Aorta (tissue), 5 donors: ENCODE measurements at places on chromosomes 5 and 9.

GRCh38 chr9:4224181-4224580 is 75.7 kb downstream of the GLIS3 start:
- DNase-seq, result no peak

DNA sequence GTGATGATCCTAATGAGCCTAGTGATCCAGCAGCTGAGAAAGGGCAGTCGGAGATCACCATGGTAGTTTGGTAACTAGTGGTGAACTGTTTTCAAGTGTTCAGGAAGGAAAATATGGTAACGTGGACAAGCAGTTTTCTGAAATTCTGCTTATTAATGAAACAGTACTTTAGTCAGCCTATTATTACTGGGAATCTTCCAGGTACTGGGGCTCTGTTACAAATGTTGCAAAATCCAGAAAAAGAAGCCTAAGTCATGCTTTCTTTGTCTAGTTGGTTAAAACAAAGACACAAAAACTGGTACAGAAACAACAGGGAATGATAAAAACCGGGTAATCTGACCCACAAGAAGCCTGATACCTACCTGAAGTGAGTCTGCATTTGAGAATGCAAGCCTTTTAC is 18.2 kb downstream of the TTC23L start:
- DNase-seq, result no peak

DNA sequence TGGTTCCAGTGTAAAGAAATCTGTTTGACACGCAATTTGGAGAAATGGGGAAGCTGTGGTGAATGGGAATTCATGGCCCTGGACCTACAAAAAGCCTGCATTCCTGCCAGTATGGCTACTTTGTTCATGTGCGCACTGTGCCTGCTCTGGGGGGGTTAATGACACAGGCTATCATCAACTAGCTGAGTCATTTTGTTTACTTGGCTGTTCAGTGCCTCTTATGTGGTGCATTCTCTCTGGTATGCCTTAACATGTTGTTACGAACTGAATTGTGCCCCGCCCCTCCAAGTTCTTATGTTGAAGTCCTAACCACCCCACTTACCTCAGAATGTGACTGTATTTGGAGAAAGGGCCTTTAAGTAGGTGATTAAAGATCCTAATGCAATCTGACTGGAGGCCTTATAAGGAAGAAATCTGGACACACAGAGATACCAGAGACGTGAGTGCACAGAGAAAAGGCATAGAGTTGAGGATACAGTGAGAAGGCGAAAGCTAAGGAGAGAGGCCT is 20.4 kb upstream of the UBAP1 start:
- DNase-seq, result no peak

DNA sequence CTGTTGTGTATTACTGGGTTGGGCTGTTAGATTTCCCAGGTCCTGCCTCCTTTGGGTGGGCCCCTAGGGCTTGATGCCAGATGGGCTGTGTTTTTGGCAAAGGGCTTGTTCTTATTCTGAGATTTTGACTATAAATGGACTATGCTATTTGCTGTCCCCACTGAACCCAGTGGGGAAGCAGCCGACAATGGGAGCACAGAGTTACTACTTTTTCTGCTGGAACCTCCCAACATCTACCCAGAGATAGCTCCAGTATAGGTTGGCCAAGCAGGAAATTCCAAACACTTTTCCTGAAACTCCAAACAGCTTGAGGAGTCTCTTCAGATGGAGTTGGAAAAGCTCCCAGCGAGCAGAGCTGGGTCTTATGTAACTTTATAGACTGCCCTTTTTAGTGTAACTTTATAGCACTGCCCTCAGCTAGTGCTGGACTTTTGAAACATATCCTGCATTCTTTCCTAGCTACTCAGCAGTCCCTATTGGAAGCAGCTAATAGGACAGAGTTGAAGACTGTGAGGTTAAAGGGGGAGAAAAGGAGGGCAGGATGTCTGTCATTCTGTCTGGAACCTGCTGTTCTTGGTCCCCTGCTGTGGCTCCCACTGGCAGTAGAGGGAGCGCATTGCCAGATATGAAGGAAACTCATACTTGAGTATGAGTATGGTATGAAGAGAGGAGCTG is 21.0 kb downstream of the RUSC2 start:
- peak; percentile 91 for DNase-seq

GRCh38 chr5:122062205-122062604 is 15.9 kb downstream of the LOX start:
- no peak for DNase-seq

- peak; percentile 55 for DNase-seq
Measured at GRCh38 chr9:134320868-134321471, 5.3 kb upstream of the RXRA start.

DNA sequence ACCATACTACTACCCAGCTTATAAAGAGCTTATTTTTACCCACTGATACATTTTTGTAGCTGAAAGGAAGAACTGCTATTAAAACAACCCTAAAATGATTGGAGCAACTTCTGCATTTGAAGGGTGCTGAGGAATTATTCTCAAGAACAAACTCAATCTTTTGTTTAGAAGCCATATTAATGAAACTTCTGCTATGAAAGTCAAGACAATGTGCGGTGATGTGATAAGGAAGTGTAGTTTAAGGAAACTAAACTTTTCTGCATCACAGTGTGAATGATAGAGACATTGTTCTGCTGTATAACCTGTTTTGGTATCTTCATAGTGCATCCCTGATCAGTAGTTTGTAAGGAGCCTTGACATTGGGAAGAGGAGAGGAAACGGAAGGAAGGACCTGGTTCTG is 408.5 kb downstream of the TMEM38B start:
- DNase-seq, result no peak

- no peak for DNase-seq
Measured at GRCh38 chr5:111595425-111595824, 83.1 kb upstream of the STARD4 start.

- no peak for DNase-seq
Measured at GRCh38 chr9:95030920-95031642, 286.4 kb downstream of the FANCC start.

DNA sequence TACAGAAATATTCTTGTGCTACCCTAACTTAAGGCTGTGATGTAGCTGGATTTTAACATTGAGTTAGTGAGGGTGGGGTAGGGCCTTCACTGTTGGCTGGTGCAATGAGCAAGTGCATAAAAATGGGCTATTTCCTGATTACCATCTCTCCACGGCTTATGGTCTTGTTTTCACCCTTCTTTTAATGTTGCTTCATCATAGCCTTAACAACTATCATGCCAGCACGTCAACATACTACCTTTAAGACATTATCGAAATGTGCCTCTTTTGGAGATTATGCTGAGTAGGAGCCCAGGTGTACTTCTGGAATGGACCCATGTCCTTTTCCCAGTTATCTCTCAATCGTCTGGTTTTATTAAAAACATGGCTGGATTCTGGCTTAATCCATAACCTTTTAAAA is 350.9 kb upstream of the ACTBL2 start:
- DNase-seq, result no peak

- DNase-seq, result no peak
Measured at GRCh38 chr5:68740226-68740910, 353.4 kb upstream of the SLC30A5 start.

DNA sequence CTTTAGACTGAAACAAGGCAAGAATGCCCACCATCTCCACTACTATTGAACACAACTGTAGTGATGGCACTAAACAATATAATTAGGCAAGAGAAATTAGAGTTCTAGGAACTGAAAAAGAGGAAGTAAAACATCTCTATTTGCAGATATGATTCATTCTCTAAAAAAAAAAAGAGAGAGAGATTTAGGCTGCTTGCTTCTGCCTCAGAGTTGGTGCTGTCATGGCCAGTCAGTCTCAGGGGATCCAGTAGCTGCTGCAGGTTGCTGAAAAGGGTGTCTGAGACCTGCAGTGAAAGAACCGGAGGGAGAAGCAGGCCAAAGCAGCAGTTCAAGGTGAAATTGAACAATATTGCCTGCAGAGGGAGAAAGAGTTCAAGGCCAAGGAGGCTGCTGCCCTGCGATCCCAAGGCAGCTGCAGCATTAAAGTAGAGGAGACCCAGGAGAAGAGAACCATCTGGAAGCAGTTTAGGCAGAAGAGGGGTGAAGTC is 72.5 kb downstream of the AP3B1 start:
- DNase-seq, result no peak

DNA sequence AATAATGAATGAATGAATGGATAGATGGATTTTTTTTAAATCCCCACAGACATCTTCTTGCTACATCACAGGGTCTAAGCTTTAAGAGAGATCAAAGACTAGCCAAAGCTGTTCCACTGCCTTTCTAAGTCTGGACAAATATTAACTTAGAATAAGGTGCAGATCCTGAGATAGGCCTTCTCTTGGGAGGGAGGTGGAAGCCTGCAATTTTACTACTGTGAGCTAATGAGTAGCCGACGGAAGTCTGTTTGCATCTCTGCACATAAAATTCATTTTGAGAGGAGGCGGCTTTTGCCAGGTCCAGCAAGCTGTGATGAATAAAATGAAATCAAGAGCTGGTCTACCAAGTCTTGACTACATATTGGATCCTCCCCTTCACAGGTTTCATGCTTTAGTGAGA is 484.9 kb downstream of the TMEM38B start:
- no peak for DNase-seq

GRCh38 chr5:102961671-102962070 is 158.3 kb downstream of the GIN1 start:
- no peak for DNase-seq

- no peak for DNase-seq
Measured at GRCh38 chr9:124302921-124303320, 45.2 kb downstream of the NEK6 start.

DNA sequence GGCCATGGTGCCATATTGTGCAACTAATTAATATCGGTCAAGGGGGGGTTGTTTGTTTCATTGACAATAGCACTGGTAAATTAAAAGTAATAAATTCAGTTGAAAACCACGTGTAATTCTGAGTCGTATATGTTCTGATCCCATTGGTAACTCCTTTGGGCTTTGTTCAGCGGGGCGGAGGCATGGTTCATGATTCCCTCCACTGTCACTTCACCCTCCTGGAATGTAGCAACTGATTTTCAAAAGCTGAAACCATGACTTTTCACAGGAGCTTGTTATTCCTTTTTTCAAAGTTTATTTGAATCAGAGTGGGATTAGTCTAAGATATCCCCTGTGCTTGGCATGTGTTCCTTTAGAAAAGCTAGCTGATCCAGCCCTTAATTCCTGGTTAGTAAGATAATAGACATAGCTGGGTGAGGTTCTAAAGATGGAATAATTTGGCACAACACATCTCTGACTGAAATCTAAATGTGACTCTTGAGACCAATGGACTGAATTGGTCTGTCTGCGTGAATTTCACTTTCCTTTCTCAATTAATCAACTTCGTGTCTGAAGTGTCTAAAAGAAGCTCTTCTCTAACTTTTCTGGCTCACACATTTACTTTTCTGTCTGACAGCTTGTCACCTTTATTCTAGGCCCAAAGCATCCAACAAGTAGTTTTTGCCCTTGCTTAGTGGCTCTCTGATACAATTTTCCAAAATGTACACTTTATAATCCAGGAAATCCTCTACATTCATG is 185.7 kb upstream of the VCAN start:
- DNase-seq, result no peak

- no peak for DNase-seq
Measured at GRCh38 chr5:56037531-56038010, 42.8 kb upstream of the IL6ST start.

GRCh38 chr9:16258708-16259107 is 611.8 kb downstream of the BNC2 start:
- no peak for DNase-seq

- DNase-seq, result no peak
Measured at GRCh38 chr5:152366716-152367115, 38.4 kb downstream of the NMUR2 start.

DNA sequence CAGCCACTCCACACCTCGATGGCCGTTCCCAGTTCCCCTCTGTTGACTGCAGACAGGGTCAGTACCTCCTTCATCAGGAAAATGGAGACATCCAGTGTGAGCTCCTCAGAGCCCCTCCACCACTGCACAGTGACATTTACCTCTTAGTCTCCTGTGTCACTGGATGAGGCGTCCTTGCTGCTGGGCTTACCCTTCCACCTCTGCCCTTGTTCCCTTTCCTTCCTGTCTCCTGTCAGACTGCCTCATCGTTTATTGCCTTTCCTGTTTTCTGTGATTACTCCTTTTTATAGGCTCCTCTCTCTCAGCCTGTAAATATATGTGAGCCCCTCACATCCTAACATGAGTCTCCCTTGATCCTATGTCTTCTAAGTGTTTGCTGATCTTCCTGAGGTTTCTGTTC is 23.2 kb upstream of the SPTAN1 start:
- DNase-seq, result no peak

GRCh38 chr5:84378420-84378819 is 6.3 kb downstream of the EDIL3 start:
- DNase-seq, result no peak

DNA sequence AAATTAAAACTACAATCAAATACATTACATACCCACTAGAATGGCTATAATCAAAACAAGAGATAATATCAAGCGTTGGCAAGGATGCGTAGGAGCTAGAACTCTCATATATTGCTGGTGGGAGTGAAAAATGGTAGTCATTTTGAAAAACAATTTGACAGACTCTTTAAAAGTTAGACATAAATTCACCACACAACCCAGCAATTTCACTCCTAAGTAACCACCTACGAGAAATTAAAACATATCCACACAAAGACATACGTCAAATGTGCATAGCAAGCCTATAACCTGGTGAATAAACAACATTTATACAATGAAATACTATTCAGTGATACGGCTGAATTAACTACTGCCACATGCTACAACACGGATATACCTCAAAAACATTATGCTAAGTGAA is 44.7 kb downstream of the GKAP1 start:
- no peak for DNase-seq

DNA sequence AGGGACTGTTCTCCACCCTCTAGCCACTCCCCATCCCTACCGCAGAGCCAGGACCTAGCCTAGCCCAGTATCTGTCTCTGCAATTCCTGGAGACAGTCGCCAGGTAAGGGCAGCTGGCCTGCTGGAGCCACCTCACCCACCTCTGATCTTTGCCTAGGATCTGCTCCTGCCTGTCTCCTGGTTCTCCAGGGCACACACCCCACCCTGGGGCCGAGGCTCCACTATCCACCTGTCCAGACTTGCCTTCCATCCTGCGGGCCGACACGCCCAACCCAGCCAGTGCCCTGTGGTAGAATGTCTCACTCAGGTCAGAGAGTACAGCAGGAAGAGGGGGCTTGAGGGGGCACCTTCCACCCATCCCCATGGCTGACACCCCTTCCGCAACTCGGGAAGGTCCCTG is 15.7 kb upstream of the AQP7 start:
- DNase-seq, result no peak

DNA sequence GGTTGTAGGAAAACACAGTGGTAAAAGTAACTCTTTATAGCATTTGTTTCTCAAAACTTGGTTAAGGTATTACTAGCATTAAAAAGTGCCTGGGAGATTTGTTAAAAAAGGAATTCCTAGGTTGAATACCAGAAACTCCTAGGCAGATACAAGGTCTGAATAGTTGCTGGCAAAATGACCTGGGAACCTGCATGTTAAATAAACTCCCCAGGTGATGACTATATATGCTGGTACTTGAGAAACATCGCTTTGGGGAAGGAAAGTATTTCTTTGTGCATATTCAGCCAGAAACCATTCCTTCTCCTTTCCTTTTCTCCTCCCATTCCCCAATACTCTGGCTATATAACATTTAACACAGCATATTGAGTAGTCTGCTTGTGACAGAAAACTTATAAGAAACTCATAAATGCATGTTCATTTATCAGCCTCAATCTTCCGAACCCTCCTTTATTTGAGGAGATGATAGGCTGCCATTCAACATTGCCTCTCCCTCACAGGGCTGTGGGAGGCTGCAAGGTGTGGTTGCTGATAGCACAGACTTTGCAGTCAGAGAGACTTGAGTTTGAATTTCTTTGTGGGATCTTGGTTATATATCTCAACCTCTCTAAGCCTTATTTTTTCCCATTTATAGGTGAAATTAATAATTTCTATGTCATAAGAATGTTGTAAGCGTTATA is 28.7 kb downstream of the PCSK1 start:
- DNase-seq, result no peak
